ENCODE measurements at places on chromosomes 12 and 14. TPM values are rescaled to one million over a fixed set of nuclear protein-coding genes. Genes with fewer than 3 reads are reported as not detected.
A peak's percentile ranks its signal among the peaks of the same experiment; 100 is the strongest.

BCL7A gene
- 10.3 TPM for total RNA-seq

SLC38A4 gene
- total RNA-seq = not detected

SOX5 gene
- total RNA-seq = 0.05 TPM

SLC25A21 gene
- total RNA-seq = 0.37 TPM

RND1 gene
- total RNA-seq = 0.07 TPM

DENND5B gene
- 11.7 TPM for total RNA-seq

DNA sequence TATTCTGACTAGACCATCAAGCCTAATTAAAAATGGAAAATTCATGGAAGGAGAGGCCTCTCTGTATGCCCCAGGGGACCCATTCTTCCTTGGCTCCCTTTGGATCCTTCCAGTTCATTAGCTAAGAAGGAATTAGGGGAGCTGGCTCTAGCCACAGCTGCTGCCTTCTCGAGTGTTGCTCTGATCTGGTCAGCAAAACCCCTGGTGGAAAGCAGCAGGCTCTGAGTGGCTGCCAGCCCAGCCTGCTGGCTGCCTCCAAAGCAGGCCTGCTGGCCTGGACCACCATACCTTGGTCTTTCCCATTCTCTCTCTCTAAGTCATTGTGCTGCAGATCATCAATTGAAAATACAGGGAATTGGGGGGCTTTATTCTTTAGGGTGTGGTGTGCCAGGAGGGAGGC, 29.0 kb upstream of the AKAP6 start:
- DNase-seq = no peak

- DNase-seq = no peak
These were observed 163.5 kb downstream of the CCER1 start for GRCh38 chr12:90791445-90791844.

GRCh38 chr12:99745121-99745520, 97.6 kb downstream of the GARIN6 start:
- DNase-seq = no peak

GRCh38 chr12:19710811-19711793, 271.8 kb downstream of the AEBP2 start:
- DNase-seq = no peak

DNA sequence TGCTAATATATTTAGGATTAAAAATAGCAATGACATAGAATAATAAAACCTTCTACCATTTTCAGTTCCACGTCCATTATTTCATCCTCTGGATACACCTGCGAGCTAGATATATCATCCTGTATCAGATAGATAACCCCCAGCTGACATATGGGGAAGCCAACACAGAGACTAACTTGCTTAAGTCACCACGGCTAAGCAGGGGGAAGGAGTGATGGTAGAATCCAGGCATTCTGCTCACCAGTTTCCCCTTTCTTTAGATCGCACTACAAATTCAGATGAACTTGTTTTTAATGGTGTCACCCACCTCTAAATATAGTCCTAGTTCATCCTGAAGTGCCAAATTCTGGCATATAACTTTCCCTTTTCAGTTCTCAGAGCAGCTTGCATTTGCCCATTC, 110.1 kb downstream of the TXNDC16 start:
- DNase-seq = no peak

DNA sequence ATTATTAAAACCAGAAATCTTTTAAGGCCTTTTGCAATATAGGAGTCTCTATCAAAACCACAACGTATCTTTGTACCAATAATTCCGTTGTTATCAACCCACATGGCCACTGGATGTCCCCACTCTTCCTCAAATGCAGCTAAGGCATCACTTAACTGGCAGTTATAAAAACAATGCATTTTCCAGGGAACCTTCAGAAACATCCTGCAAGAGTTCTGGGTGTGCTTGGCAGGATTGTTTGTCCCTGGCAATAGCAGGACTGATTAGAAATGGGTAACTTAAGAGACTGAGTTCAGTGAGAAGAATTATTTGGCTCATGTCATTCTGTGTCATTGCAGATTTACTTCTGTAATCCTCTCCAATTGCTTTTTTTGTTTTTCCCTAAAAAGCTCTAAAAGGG, 112.0 kb downstream of the SLC15A5 start:
- no peak for DNase-seq

- no peak for DNase-seq
These were observed 96.2 kb downstream of the BTG1 start for GRCh38 chr12:92049403-92049802.

GRCh38 chr12:68158432-68158831, 1.1 kb downstream of the IFNG start:
- no peak for DNase-seq

DNA sequence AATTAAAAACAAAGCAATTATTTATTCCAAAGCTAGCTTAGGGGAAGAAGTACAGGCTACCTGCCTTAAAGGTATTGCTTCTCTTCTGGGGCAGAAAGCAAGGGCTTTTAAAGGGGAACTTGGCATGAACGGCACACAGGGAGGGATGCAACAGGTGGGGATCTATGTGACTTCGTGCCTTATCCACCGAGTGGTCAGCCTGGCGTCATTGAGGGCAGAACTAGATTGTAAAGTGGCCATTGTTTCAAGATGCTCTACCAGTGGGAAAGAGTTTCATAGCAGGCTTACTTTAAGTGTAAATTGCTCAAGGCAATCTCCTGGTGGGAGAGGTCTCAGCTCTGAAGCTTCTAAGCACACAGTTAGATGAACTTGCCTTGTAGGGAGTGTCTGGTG, 360.4 kb downstream of the ATP23 start:
- no peak for DNase-seq

GRCh38 chr14:63212209-63212608, 8.0 kb downstream of the RHOJ start:
- no peak for DNase-seq

DNA sequence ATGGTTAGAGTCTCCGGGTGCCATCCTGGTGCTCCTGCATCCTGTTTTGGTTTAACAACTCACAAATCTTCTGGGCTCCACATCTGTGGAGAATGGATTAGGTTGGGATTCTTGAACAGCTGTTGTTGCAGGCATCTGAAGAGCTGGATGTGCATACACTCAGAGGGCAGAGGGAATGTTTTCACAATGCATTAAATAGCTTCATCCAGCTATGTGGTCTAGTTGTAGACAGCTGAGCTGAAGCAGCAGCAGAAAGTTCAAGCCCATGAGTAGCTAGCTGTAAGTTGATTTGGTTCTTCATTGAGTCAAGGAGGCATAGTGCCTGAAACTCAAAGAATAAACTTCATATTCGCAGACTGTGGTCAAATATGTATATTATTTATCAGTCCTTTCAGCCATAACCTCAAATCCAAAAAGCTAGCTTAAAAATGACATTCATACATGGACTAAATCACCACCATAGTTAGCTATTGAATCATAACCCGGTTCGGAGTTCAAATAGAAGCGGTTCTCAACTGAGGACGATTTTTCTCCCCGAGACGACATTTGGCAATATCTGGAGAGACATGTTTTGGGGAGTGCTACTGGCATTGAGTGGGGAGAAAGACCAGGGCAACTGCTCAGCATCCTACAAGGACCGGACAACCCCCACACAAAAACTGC, 858 bp upstream of the ANKRD13A start:
- no peak for DNase-seq

GRCh38 chr14:105471297-105471821, 3.3 kb upstream of the CRIP2 start:
- DNase-seq = no peak

DNA sequence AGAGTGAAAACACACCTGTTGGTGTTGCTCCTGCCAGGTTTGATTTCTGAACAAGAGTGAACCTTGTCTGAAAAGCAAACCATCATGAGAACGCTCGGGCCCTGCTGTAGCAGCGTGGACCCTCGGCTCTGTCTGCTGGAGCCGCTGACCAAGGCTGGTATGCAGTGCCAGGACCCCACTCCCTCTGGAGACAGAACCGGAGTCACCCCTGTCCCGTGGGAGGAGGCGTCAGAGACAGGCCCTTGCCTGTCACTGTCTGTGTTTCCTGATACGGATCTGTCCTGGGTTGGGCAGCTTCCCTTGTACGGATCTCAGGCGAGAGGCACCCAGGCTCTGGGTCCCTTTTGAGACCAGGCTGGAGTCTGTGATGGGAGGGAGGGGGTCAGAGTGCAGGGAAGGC, 111.6 kb downstream of the ADGRD1 start:
- no peak for DNase-seq

GRCh38 chr14:67837011-67837624, 17.5 kb downstream of the RAD51B start:
- DNase-seq = peak; percentile 68
